ENCODE measurements at places on chromosomes 13 and 19.

- no peak for DNase-seq
Observed at GRCh38 chr19:49216071-49216470, 58.5 kb downstream of the TRPM4 start.

DNA sequence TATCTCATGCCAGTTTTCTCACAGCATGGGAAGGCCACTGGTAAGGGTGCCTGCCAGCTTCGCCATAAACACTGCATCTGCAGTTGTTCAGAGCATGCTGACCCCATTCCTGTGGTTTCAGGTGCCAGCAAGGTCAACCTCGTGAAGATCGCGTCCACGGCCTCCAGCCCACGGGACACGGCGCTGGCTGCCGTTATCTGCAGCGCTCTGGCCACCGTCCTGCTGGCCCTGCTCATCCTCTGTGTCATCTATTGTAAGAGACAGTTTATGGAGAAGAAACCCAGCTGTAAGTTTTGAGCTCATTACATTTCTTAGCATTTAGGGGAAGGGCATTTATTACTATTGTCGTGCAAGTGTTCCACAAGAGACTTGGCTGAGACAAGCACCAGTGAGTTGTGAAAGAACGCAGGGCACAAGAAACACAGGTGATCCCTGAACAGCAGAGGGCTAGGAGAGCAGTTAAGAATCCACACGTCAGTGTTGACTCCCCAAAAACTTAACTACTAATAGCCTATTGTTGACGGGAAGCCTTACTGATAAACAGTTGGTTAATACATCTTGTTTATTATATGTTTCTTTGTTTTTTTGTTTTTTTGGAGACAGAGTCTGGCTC is 88.8 kb downstream of the TNFRSF19 start:
- DNase-seq = no peak

- no peak for DNase-seq
Observed at GRCh38 chr19:9849791-9850190, 14.7 kb downstream of the PIN1 start.

DNA sequence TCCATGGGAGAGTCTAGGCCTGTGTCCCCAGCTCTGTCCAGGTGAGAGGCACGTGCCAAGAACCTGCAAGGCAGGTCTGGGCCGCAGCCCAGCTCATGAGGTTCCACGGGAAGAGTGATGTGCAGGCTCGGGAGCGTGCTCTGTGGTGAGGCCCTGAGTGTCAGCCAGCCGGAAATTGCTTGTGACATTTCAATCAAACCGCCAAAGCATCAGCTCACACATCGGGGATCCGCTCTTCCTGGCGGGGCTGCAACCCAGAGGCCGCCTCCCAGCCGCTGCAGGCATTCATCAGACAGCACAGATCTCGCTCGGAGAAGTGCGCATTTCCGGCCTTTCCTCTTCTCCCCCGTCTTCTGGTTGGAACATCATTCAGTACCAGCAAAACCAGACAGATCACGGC is 109.3 kb downstream of the KDM4B start:
- peak; percentile 60 for DNase-seq

DNA sequence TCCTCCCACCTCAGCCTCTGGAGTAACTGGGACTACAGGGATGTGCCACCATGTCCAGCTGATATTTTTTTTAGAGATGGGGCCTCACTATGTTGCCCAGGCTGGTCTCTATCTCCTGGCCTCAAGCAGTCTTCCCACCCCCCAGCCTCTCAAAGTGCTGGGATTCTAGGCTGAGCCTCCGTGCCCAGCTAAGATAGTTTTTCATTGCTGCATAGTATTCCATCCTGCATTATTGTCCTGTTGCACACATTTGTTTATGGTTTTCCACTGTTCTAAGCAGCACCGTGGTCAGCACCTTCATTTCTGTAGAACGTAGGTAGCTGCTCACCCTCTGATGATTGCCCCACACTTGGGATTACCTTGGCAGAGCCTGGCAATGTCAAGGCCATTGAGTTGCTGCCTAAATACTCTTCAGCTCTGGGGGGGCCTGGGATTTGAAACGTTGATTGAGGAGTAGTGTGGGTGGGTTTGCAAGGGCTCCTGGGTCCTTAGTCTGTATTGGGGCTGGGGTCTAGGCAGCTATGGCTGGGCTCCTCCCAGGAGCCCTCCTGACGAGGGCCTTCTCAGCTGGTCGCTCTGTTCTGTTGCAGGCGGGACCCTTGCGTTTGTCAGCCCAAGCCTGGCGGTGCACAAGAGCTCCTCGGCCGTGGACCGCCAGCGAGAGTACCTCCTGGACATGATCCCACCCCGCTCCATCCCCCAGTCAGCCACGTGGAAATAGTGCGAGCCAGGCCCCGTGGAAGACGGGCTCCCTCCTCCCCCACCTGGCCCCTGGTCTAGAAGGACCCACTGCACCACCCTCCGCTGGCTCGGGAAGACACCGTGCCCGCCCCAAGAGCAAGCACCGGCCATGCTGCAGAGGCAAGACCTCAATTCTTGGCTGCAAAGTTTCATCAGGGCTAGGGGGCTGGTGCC is 10.3 kb downstream of the TSSK6 start:
- DNase-seq = no peak

- no peak for DNase-seq
Observed at GRCh38 chr19:32396046-32396652, 9.4 kb upstream of the DPY19L3 start.

DNA sequence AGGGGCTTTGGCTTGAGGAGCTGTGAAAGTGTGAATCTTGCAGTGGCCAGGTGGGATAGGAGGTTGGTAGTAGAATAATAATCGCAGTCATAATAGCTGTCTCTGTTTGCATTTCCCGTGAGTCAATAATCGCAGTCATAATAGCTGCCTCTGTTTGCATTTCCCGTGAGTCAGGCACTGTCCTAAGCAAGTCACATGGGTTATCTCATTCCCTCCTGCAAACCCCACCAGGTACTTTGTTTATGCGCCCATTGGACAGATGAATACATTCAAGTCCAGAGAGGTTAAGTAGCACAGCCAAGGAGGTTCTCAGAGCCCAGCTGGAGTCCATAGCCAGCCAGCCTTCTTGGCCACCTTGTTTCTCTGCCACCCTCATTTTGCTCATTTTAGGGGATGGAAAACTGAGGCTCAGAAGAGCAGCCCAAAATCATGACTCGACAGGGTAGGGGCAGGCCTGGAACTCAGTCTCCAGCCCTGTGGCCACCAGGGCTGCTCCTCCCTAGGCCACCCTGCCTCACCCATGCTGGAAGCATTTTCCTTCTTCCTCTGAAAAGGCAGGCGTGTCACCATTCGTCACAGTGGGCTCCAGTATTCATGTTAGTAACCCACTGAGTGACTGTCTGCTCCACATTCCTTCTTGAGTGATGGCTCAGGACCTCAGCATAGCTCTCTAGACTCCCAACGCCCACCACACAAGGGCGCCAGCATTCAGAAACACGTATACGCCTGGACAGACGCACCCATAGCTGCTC is 206.2 kb downstream of the URI1 start:
- DNase-seq = no peak

DNA sequence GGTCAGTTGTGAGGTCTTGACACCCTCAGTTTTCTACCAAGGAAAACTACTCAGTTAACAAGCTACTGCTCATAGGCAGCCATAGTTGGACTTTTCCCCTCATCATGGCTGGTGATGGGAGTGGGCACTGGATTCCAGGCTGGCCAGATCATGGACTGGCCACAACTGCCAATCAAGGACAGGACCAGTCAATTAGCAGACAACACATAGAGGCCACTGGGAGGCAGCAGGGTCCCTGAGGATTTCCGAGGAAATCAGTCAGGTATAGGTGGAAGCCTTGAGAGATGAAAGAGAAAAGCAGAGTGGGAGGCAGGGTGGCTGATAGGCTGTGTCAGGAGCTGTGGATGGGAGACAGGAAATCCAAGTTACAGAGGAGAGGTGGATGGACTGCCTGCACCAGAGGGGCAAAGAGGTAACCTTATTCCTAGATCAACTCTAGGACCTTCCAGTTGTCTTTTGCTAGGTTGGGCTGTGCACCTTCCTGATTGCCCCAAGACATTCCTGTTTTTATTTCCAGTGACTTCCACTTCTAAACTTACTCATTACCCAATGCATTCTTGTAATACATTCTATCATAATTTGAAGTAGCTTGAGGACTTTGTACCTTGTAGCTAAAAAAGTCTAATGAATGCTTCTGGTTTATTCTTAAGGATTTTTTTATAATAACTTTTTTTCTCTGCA is 361.8 kb downstream of the KCNRG start:
- no peak for DNase-seq

DNA sequence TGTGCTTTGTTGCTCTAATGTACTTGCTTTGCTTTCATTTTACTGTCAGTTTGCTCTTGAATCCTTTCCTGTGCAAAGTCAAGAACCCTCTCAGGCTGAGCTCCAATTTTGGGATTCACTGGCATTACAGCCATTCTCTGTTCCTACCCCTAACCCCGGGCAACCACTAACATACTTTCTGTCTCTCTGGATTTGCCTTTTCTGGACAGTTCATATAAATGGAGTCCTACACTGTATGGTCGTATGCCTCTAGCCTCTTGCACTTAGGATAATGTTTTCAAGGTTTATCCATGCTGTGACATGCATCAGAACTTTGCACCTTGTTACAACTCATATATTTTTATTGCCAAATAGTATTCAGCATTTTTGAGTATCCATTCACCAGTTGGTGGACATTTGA is 2.7 kb upstream of the TEX30 start:
- no peak for DNase-seq

DNA sequence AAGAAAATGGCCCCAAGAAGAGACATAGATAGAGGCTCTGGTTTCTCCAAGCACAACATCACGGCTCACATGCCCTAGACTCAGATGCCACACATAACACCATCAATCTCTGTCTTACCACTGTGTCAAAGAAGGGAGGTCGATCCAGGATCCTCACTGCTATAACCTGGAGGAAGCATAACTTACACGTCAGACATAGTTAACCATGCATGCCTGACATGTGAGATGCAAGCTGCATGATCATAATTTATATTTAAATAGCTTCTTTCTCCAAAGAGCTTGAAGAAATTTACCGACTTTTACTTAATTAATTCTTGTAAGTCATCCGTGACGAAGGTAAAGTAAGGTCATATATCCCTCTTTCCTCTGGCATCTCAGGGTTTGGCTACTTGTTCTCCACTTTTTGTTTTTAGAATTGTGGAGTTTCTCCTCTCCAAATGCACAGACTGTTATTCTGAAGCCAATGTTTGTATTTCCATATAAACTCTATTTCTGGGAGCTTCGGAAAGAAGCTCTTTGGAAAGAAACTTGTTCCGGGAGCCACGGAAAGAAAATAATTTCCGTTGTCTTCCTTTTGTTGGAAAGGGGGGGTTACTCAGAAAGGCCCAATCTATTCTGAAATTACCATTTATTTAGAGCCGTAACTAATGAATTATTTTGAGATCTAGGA is 205.6 kb downstream of the LHFPL6 start:
- no peak for DNase-seq

- DNase-seq = no peak
Observed at GRCh38 chr13:44470638-44471562, 97.3 kb downstream of the SERP2 start.

DNA sequence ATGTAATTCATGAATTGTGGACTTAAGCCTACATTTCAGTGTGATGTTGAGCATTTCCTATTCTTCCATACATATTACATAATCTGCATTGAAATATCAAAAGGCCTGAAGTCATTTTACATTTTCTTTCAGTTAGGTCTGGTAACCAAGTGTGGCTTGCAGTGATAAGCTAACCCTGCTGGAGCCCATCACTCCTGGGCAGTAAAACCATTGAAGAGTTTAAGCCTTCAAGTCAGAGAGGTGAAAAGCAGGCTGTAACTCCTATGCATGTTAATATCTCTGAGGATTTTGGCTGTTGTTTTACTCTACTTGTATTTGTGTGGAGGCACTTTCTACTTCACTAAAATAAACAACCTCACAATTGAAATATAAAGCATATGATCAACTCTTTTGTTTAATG is 248.8 kb downstream of the SLITRK5 start:
- DNase-seq = no peak

GRCh38 chr19:42255766-42256745 is 1.1 kb upstream of the ERF start:
- no peak for DNase-seq

GRCh38 chr19:33954686-33955085 is 158.0 kb downstream of the KCTD15 start:
- no peak for DNase-seq

DNA sequence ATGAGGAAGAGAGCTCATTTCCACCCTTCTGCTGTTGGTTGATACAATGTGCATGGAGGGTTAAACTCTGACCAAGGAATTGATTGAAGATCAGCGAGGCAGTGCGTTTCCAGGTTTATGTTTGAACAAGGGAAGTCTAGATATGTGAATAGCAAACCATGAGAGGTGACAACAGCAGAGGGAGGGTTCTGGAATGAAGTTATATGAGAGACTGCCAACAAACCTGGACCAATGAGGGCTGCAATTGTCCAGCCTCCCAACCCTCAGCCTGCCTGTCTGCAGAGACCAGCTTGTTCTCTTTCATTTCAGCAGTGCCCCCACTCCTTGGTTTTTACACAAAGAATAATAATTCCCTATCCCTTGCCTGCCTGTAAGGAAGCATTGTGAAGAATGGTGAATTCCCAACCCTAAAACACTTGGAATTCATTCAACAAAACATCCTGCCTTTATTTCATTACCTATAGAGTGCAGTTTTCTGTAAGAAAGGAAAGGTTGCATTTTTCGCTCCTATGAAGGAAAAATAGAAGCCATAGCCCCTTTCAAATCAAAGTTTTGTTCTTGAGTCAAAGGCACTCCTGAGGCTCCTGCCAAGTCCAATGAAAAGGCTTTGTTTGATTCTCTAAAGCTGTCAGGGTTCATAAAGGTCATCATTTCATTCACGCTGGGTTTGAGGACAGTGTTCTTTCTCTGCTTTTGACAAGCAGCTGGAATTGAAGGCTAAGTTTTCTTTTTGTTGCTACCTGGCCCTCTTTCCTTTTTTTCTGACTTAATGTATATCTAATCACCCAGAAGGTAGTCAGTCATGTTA is 53.6 kb upstream of the ABCC4 start:
- no peak for DNase-seq

GRCh38 chr19:18742838-18743783 is 48.0 kb downstream of the COMP start:
- DNase-seq = no peak

DNA sequence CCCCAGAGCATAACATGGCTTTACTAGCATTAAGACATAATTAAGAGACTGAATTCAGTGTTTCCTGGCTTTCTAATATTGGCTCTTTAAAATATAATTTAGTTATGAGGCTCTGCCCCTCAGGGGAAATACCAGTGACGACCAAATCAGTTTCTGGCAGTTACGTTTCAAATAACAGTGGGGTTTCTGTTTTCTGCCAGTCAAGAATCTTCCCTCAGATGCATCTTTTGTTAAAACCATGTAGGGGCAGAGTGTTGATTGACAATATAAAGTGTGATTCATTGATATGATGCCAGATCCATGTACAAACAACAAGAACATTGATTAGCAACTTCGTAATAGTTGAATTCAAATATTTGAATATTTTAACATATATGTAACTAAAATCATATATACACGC is 1169.7 kb downstream of the DIAPH3 start:
- no peak for DNase-seq

GRCh38 chr13:41678249-41678648 is 220.9 kb downstream of the RGCC start:
- no peak for DNase-seq

Measured in NK-92 treated with Interleukin-12 subunit alpha and Interleukin-12 subunit beta, amount 100 ng/mL, for 24 hours (cell line).